ENCODE measurements at places on chromosomes 6 and 20.

- no peak for DNase-seq
Observed at GRCh38 chr6:18302561-18303439, 38.5 kb upstream of the DEK start.

GRCh38 chr6:41162687-41163418 is at the start of gene TREM2:
TREM2 (minus strand) TSS chr6:41163116; CDS start chr6:41163082, 34 bp downstream.
- DNase-seq, result no peak

DNA sequence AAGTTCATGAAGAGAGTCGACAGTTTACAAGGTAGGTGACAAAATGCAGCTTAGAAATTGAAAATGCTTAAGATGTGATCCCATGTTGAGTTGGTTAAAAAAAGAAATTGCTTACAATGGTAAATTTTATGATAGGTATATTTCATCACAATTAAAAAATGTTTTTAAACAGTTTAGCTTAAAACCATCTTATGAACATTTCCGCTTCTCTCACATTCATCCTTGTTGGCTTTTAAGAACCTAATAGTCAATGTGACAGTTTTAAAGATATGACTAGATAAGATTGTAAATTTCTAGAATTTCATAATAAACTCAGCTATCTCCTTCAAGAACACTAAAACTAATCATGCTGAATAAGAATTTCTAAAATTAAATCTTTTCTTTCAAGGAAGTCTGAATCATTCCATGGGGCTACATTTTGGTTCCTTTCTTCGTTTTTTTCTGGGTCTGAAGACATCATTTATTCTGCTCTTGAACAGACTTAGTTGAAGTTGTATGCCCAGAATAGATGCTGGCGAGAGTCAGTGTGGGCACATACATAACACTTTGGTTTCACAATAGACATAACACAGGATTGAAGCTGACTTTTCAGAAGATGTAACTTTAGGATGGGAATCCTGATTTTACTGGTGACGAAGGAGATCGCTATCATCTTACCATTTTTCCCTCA is 35.9 kb upstream of the LTV1 start:
- no peak for DNase-seq

DNA sequence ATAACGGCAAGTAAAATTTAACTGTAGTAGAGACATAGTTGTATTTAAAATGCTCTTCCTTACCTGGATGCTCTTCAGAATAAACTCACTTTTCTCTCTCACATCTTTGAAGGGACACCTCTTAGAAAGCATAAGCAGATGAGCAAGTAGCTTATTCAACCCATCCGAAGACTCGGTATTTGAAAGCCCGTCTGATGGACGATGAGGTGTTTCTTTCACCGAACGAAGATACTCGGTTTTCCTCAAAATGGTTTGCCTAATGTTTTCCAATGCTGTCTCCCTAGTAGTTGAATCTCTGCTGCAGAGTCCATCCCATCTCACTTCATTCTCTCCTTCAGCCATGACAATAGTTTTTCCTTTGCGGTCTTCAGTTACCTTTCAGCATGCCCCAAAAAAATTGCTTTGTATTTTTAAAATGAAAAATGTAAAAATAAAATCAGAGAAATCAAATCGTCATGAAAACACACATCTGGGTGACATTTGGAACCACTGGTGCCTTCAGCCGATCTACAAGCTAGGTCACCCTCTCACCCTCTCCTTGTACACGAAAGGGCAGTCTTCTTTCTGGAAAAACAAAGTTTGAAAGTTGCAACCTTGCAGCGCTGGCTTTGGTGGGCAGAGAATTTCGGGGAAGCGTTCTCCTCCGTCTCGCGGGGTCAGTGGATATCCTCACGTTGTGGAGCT is 772 bp downstream of the SESN1 start:
- no peak for DNase-seq

DNA sequence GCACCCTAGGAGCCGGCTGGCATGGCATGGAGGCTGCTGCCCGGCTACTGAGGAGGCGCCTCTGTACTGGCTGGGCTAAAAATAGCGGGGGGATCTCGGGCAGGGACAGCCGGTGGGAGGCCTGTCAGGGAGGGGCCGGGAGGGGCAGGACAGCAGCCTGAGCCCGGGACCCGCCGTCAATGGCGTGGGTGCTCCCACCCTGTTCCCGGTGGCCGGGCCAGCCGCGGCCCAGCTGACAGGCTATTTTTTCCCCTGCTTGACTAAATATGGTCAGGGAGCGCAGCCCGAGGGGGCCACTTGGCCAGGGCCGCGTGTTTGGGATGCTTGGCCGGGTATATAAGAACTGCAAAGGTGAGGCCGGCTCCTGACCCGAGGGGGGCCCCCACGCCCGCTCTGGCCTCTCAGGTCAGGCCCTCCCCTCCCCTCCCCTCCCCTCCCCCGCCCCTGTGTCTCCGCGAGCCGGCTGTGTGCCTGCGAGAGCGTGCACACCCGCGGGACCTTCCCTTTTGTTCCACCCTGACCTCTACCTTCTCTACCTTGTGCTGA is 74.4 kb upstream of the GATA5 start:
- no peak for DNase-seq

DNA sequence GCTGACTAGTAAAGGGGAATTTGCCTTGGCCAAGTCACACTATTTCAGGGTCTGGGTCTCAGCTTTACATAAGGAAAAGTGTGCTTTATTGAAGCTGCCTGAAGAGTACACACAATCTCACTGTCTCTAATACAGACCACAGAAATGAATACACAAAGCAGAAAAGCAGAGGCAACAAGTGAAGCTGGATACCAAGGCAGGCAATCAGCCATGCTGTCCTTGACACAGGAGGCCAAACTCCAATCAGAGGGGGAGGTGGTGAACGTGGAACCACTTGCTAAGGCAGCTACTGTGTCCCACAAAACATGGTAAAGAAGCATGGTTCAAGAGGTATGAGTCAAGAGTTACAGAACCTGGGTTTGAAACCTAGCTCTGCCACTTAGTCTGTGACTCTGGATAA is 21.8 kb upstream of the CCND3 start:
- no peak for DNase-seq

- no peak for DNase-seq
Observed at GRCh38 chr6:96844530-96844929, 7.3 kb upstream of the GPR63 start.

DNA sequence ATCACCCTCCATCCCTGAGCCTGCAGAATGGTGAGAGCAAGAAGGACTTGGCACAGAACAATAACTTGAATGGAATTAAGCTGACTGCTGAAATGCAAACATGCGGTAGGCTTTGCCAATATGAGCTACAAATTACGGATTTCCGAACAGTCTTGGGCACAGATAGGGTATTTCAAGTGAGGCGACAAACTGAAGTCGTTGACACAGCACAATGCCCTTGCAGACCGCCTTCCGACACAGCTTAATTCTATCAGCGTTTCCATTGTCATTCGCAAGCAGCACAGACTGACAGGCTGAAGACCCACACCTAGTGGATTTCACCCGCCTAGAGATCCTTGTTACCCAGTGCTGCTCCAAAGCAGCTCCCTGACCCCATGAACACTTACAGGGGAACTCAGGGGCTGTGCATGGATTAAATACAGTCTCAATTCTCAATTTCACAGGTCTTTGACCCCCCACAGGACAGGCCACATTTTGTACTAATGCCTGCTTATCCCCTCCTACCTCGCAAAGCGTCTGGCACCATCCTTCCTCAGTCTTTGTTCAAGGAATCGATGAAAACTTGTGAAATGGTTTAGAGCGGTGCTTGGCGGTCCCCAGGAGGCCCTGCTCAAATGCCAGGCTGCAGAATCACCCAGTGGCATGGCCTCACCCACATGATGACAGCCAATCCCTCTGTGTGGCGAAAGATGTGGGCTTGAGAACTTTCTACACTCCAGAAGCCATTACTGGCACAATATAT is 34.6 kb downstream of the RAMACL start:
- no peak for DNase-seq

- no peak for DNase-seq
Observed at GRCh38 chr20:10536531-10536930, 101.4 kb downstream of the SLX4IP start.

- DNase-seq, result no peak
Observed at GRCh38 chr6:87243812-87244211, 78.6 kb upstream of the SMIM8 start.

DNA sequence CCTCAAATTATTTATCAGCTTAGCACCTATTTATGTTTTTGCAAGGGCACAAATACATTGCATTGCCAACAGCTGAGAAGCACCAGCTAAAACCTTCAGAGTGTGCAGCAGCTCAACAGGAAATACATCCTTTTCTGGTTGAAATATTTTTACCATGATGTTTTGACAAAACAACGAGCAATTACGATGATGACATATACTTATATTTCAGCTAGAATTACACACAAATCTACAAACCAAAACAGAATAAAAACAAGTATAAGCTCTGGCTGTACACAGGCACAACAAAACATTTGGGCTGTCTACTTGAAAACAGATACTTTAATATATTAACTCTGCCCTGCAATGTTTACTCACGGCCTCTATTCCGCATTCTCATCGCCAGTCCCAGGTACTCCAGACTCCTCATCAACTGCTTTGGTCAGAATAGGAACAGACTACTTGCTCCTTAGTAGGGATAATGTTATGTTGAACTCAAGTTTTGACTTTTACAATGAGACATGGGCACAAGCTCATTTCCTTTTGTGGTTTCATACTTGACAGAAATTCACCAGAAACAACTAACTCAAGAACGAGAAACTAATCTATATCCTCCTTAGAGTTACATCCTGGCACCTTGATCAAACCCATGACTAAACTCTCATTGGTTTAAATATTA is 377.6 kb downstream of the ESR1 start:
- no peak for DNase-seq

DNA sequence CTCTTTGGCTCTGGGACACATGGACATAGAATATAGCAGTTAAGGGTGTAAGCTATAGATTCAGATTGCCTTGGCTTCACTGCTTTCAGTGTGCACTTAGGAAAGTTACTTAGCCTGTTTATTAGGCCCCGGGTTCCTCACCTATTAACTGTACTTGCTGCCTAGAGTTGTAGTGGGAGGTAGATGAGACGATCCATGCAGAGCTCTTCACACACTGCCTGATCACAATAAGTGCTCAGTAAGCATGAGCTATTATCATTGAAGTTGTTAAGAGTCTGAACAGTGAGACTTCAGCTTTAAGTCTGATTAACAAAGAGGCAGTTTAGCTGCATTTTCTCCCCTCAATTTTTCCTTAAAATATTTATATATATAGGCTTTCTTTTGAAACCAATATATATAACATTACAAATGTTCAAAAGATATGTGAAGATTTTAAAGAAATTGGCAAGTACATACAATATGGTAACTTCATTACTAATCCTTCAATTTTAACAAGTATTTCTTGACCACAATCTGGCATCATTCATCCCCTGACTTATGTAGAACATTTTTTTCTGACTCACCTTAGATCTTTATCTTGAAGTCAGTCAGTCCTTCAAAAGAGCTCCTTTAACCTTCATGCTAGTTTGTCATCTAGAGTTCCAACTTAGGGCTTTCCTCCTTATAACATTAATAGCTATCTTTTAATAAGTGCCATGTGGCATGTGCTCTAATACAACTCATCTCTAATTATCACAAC is 20.5 kb upstream of the SUPT3H start:
- DNase-seq, result no peak

GRCh38 chr6:89298680-89299465 is 16.2 kb downstream of the GABRR2 start:
- DNase-seq, result no peak

DNA sequence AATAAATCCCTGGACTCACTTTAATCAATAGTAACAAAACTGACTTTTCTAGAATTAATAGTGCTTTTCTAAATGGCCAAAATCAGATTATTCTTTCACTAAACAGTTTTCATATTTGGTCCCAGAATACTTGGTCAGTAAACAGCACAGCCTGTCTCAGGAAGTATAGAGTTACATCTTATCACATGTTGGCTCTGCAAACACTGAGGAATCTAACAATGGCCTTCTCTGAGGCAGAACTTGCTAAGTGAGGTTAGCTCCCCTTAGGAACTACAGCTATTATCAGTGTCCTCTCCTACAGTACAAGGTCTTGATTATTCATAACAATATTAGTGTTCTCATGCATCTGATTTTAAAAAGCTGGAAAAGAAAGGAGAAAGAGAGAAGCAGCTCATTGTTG is 1622.8 kb downstream of the HACE1 start:
- DNase-seq, result no peak

DNA sequence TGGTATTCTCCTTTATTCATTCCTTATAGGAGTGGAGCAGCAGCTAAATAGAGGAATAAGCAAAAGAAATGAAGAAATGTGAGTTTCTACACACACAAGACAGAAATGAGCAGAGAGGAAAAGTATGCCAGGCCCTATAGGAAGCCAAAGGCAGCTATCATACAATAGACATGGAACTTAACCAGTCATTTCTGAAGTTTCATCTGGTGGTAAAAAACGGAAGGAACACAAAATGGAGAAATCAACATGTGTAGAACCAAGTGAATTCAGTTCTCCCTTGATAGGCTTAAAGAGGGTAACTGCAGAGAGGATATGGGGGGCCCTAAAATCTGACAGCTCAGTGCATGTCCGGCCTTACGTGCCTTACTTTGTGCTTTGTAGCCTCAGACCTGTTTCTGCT is 44.6 kb downstream of the TSBP1 start:
- no peak for DNase-seq

GRCh38 chr6:43582911-43583310 is 6.9 kb downstream of the POLH start:
- no peak for DNase-seq

- DNase-seq, result no peak
Observed at GRCh38 chr6:56040889-56041301, 165.5 kb upstream of the BMP5 start.
